Femur (tissue), 1 donor: ENCODE measurements at places on chromosomes 6 and 20.

DNA sequence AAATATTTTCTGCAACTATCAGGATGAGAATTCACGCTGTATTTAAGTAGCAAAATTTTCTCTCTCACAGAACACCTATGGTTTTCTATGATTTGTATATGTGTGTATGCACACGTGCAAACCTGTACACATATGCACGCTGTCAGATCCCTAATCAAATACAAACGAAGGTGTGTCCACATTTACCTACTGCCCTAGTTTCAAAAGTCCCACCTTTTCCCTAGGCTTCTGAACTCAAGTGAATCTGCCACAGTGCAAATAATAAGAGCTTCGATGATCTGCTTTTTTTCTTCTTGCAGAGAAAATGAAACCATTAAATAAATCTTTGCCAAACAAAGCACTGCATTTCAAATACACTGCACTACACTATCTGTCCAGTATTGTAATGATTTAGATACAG is 6.5 kb downstream of the HIVEP2 start:
- DNase-seq = no peak

DNA sequence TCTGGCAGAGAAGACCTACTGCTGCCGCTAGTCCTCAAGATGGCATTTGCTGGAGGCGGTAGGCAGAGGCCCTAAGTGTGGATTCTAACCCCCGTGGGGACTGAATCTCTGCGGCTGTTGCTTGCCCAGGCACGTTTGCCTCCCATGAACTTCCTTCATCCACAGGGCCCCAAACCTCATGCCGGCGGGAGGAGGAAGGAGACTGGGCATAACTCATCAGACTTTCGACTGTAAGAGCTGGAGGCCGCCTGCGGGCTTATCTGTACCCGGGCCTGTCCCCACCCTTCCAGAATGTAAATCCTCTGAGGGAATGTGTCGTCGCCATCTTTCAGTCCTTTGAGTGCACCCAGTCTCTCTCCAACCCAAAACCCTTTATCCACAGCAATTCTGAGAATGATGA is 990 bp downstream of the ZFP57 start:
- no peak for DNase-seq

- no peak for DNase-seq
Measured at GRCh38 chr6:123640567-123641187, 3.9 kb upstream of the TRDN start.

DNA sequence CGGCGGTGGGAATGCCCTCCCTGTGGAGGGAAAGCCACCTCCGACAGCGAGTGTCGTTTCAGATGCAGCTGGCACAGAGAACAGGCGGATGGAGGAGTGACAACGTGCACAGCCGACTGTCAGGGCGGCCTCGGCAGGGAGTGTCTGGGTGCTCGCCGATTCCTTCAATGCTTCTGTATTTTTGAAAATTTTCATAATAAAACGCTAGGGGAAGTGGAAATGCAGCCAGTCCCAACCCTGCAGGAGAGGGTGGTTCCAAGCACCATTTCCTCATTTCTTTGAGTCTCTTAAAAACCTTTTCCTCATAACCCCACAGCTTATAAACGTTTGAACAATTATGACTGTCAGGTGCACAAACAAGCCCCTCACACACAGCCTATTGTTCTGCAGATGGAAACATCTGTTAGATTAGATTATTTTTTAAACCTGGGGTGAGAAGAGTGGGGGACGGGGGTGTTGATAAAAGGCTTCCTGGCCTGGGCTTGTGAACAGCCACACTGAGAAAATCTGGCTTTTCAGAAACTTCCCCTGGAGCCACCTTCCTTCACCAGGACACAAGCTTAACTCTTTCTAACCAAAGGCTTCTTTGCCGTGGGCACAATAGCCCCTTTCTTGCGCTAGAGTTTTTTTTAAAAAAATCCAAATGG is 228.9 kb downstream of the ANKRD60 start:
- peak; percentile 58 for DNase-seq

- DNase-seq = no peak
Measured at GRCh38 chr20:2981646-2982045, 61.8 kb upstream of the GNRH2 start.

- DNase-seq = peak; percentile 84
Measured at GRCh38 chr6:73262671-73263569, at the start of gene KHDC1. KHDC1 (minus strand) TSS chr6:73263196; CDS start chr6:73242517, 20,679 bp downstream.
